ENCODE measurements at places on chromosomes 3 and 15.

GRCh38 chr15:52338891-52339290 lies 43.3 kb upstream of the MYO5C start:
- no peak for DNase-seq

DNA sequence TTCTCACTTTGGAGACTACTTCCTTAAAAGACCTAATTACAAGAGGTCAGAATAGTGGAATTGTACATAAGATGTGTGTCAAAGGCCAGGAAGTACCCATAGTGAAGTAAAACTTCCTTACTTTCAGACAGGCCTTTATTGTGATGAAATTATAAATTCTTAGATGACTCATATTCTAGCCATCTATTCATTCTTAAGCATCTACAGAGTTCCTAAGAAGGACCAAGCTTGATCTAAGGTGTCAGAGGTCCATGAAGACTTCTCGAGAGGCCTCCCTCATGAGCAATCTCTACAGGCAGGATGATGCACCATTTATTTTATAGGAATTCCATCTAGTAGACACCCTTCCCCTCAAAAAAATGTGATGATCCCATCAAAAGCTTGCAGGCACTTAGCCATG lies 493.3 kb downstream of the MAGI1 start:
- no peak for DNase-seq

- DNase-seq = no peak
Measured at GRCh38 chr3:134743006-134743405, 52.1 kb upstream of the EPHB1 start.

DNA sequence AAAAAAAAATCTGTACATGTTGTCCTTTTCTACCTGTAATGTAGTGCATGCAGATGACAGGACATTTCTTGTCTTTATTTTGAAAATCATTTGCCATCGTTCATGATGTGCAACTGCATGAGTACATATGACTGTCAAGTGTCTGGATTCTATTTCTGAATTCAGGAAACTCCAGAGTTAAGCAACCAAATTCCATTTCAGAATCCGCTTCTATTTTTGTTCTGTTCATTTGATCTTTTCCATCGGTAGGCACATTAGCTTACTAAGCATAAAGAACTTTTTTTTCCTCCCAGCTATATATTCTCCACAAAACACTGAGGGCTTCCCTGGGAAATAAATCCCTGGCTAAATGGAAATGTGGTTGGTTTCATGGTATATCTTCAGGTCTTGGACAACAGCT lies 365.6 kb downstream of the PTPRG start:
- no peak for DNase-seq

DNA sequence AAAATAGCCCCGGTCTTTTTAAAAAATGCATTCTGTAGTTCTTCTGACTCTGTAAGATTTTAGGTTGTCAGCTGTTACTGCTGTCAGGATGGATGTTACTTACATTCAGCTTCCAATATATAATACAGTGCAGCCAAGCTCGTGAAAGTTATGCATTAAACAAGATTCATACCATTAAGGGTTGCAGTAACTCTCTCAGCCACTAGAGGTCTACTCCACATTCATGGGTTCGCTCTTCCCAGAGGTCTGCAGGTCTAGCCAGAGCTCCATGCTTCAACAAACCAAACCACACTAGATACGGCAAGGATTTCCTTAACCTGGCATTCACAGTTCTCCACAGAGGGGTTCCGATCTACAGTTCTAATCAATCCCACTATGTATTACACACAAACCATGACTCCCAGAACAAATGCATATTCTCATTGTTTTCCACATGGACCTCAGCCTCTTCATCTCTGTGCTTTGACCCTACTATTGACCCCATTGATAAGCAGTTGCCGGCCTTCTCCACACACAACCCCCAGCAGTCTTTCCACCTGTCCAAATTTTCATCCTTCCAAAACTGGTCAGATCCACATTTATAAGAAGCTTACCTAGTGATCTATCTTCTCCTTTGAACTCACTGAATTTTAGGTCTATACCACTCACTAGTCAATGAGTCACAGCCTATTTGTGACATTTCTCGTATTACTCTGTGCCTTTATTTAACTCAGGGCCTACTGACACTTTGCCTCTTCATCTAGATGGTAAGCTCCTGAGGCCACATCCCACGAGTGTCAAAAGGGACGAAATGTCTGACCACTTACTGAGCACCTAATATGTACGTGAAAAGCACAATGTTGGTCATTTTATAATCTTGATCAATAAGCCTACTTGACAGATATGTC lies 33.7 kb downstream of the RORA start:
- peak; percentile 25 for DNase-seq

DNA sequence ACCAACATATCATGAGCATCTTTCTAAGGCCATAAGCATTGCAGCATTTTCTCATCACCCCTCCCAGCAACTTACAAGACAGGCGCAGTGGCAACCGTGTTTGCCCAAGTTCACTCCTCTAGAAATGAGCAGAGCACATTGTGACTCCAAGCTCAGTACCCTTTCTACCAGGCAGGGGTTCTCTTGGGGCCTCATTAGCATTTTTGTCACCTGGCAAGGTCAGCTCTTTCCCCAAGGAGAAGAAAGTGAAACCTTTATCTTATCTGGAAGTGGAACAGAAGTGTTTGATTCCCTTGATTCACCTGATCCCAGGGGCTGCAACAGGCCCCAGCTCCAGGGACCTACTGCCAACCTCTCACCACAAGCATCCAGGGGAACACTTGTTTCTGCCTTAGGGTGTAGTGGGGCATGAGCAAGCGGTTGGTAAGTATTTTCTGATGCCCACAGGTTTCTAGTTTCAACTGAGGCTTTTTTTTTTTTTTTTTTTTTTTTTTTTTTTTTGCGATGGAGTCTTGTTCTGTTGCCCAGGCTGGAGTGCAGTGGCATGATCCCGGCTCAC lies 44.0 kb upstream of the HERC1 start:
- no peak for DNase-seq

GRCh38 chr3:74808506-74809275 lies 194.2 kb upstream of the CNTN3 start:
- DNase-seq = no peak
